ENCODE measurements at places on chromosomes 2 and 18.

- no peak for ATAC-seq
Measured at GRCh38 chr2:129726216-129726615, 253.2 kb upstream of the RAB6C start.

DNA sequence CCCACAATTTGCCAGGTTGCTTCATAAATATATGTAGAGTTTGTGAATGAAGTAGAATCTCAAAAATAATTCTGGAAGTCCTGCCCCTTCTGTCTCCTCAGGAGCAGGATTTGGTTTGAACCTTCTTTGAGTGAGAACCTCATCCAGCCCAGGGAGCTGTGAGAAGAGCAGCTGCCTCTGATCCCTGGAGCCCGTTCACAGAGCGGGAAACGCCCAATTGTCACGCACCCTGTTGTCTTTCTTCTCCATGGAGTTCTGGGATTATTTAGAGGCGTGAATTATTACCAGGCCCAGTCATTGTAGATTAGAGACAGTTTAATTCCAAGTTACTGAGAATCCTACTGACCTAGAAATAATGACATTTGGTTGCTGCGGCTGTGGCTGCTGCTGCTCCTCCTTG lies 66.1 kb downstream of the TPO start:
- no peak for ATAC-seq

DNA sequence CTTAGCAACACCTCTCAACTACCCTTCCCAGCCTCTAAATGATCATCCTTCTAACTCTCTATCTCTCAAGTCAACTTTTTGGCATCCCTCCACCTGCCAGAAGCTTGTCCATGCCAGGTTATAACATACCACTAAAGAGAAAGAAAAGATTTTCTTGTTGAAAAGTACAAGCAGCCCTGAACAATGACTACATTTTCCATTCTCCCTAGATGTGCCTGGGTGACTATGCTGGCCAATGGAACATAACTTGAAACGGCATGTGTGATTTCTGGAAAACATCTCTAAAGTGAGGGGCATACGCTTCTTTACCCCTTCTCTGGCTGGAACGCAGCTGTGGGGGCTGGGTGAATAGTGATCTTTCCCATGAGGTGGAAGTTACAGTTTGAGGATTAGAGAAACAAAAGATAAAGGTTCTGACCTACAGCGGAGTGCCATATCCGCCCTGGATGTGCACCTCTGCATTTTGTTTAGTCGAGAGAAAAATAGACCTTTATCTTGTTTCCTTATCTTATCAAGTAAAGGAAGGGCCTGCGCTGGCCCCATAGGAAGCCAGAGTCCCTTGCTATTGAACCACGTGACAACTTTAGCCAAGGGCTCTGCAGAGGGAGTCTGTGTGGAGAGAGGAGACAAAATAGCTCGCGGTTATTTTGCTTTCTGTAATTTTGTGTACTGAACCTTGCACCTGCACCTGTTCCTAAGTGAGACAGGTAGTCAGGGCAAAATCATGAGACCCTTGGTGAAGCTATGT lies 436.8 kb downstream of the TGIF1 start:
- no peak for ATAC-seq

- ATAC-seq, result no peak
Measured at GRCh38 chr18:74892066-74892627, 294.5 kb downstream of the ZNF407 start.

- no peak for ATAC-seq
Measured at GRCh38 chr2:37317746-37318145, 6.9 kb downstream of the PRKD3 start.

- no peak for ATAC-seq
Measured at GRCh38 chr2:96501471-96501874, 3.7 kb downstream of the NEURL3 start.

DNA sequence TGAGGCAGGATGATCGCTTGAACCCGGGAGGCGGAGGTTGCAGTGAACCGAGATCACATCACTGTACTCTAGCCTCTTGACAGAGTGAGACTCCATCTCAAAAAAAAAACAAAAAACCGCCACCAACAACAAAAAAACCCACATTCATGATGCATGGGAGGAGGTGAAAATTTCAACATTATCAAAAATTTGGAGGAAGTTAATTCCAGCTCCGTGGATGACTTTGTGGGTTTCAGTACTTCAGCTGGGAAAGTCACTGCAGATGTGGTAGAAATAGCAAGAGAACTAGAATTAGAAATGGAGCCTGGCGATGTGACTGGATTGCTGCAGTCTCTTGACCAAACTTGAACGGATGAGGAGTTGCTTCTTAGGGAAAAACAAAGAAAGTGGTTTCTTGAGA lies 74.3 kb downstream of the PRKCE start:
- ATAC-seq, result no peak

GRCh38 chr2:99127981-99128380 lies 13.5 kb upstream of the C2orf15 start:
- no peak for ATAC-seq

GRCh38 chr18:75220551-75221355 lies 10.2 kb downstream of the TSHZ1 start:
- no peak for ATAC-seq

GRCh38 chr2:169036736-169037440 lies 5.8 kb upstream of the ABCB11 start:
- no peak for ATAC-seq

GRCh38 chr2:158664987-158665386 lies 130.1 kb upstream of the DAPL1 start:
- no peak for ATAC-seq

GRCh38 chr18:49640741-49641140 lies 78.9 kb downstream of the LIPG start:
- ATAC-seq, result no peak

DNA sequence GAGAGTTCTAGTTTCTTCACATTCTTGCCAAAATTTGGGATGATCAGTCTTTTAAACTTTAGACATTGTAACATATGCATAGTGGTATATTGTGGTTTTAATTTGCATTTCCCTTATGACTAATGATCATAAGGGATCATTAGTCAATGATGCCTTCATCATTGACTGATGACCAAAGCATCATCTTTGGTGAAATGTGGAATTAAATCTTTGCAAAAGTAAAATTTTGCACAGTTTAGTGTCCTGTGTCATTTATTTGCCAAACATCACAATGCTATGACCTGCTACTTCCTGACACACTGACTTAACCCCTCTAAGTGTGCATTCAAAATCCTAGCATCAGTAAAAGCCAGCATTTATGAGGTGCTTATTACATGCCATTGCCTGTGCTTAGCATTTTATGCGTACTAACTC lies 58.9 kb upstream of the SLC1A4 start:
- ATAC-seq, result no peak

DNA sequence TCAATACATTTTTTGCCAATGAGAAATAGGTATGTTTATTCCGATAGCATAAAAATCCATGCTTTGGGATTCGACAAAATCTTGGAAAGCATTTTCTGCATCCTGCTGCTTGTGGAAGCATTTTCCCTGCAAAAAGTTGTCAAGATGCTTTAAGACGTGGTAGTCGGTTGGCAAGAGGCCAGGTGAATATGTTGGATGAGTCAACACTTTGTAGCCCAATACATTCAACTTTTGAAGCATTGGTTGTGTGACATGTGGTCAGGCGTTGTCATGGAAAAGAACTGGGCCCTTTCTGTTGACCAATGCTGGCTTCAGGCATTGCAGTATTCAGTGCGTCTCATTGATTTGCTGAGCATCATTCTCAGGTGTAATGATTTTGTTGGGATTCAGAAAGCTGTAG lies 764.5 kb downstream of the TRIB2 start:
- ATAC-seq, result no peak
